ENCODE measurements at places on chromosomes 2 and 18.

DNA sequence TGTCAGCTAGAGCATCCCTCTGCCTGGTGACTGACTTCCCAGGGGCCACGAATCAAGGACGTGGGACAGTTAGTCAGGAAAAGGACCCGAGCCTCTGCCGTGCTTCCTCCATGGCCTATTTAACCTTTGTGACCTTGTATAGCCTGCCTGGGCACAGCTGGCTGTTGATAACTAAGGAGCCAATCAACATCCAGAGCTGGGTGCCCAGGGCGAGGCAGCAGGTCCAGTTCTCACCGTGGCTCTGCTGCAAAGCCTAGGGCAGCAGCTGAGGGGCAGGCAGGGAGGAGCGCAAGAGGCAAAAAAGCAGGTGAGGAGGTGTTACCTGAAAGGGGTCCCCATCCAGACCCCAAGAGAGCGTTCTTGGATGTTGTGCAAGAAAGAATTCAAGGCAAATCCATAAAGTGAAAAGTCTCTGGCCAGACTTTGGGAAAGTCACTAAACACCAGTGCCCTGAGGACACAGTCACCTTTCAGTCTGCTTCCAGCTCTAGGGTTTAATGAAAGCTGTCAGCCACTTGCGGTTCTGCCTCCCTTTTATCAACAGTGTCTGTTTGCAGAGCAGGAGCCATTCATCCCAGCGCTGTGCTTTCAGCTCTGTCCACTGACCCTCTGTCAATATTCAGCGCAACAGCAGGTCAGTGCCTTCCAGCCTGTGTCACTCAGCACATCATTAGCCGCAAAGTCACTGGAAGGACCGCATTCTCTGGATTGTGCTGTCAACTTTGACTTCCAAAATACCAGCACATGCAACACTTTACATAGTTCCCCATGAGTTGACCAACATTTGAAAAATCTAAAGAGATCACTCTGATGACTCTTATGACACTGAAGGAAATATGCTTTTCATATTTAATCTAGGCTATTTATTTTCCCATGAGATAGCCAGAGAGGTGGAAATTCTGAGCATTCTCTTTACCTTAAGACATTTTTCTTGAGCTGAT lies 38.6 kb upstream of the ASAP2 start:
- DNase-seq = peak; percentile 80

DNA sequence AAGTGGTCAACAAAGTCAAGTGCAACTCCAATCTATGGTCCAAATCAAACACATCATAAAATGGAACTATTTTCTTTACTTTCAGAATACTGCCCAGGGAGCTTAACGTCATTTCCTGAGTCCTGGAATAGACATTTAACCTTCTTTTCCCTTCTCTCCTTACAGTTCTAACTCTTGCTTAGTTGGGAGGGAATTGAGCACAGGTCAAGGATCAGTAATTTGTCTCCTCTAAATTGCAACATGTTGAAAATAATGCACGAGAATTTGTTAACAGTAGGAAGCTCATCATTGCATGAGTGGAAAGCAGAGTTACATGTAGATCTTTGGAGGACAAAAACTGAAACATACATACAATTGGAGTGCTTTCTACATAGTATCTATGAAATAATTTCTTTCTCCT lies 87.7 kb downstream of the MEP1B start:
- no peak for DNase-seq

DNA sequence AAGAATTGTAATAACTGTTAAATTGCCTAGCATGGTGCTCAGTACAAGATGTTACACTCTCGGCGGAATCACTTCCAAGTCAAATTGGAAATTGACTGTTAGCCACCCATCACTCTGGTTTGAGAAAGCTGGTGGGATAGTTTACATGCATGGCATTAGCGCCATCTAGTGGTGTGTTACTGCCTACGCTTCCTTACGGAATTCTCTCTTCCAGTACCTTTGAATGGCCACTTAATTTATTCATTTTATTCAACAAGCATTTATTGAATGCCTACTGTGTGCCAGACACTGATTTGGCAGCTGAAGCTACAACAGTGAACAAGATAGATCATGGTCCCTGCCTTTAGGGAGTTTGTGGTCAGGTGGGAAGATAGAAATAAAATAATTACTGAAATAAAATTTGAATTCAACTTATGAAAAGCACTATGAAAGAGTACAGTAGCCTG lies 171.2 kb downstream of the TMEM247 start:
- peak; percentile 90 for DNase-seq

DNA sequence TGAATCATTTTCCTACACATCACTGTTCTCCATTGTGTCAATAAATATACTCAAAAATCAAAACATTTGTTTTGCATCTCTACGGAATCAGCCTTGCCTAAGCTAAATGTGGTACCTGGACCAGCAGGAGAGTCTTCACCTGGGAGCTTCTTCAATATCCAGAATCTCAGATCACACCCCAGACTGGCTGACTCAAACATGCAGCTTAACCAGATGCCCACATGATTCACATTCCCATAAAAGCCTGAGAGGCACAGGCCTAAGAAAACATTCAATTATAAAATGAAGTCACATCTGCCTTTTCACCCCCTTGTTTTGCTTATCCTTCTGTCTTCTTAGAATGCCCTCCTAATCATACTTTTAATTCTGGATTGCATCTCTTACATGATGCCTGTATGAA lies 1045.5 kb upstream of the NXPH2 start:
- no peak for DNase-seq

DNA sequence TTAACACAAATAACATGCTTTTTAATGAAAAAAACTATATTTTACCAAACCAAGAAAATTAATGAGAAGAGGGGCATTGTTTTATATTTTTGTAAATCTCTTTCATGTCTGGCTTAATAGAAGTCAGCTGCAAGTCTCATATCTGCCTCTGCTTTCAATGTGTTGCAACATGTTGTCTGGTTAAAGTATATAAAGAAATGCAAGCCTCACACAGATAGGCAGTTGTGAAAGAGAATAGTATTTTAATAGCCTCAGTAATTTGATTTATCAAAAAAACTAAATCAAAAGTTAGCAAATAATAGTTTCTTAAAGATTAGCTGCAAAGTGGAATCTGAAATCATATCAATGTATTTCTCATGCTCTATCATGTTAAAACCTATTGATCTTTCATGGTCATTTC lies 52.9 kb upstream of the NCOA1 start:
- DNase-seq = no peak

- DNase-seq = peak; percentile 38
Observed at GRCh38 chr2:64410671-64411070, 43.3 kb upstream of the LGALSL start.

Data from DMS53 (cell line).